ENCODE measurements at places on chromosomes 2 and 18.

- no peak for DNase-seq
These were observed 27.1 kb upstream of the PUM2 start for GRCh38 chr2:20377741-20378140.

DNA sequence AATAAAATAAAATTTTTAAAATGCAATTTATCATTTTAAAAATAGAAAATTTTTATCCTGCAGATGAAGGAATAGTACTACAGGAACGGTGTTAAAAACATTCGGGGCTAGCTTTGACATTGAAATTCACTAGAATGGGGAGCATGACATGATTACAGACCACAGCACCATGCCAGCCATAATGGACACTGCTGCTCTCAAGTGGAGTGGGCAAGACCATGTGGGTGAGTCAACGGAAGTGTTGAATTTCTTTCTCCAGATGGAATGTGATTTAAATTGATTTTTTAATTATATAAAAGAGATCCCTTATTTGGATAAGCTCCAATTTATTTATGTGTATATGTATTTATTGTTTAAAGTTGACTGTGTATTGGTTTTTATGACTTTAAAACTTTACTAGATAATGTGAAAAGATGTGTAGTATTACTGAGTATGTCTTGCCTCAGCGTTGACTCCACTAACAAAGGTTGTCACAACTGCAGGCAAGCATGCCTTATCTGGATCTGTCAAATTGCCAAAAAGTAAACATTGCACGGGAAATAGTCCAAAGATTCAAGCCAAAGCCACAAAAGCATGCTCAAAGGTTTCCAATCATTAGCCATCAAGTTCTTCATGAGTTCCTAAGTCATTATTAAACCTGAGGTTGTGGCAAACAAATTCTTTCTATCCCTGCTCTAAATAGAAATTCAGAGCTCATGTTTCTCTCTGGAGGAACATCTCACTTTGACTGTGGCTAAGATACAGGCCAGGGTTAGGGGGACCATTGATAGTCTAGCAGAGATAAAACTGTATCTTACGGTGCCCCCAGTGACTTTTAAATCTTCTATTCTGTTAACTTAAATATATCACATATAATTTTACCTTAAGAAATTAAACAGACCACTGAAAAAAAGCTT lies 536.9 kb downstream of the TMX3 start:
- DNase-seq = peak; percentile 29

DNA sequence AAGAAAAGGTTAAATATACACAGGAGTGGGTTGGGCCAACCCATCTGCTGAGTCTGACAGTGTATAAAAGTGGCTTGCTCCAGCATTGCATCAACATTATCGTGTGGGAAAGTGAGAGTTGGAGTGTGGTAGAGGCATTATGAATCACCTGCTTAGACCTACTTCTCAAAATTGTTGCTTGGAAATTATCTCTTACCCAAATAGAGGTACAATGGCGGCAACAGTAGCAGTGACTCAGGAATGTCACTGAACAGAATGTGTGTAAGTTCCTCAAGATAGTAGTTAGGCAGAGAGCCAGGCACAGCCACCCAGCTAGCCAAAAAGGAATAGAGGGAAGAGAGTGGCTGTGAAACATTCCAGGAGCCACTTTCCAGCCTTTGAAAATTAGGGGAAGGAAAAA lies 616.0 kb downstream of the NUP35 start:
- DNase-seq = no peak

DNA sequence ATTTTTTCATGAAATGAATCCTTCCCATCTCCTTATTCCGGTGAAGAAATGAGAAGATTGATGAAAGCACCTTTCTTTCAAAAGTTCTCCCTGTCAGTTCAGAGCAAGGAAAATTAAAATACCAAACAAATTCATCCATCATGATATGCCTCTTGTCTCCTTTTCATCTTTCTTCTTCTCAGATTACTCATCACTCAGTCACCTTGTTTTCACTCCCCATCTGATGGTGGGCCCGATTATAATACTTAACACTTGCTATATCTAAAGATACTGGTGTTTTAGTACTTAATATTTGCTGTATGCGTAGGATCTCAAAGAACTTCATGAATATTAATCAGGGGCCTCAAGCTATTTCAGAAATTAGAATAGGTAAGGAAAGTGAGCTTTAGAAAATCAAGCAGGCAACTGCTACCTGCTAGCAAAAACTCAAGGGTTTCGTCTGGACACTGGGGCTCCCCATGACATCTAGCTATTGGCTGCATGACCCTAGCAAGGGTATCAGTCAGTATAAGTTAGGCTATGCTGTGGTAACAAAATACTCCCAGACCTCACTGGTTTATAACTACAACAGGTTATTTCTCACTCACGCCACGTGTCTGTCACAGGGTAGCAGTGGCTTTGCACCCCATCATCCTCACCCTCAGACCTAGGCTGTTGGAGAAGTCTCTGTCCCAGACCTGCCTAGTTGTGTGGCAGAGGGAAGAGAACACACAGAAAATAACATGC lies 39.0 kb upstream of the RNF152 start:
- DNase-seq = no peak

DNA sequence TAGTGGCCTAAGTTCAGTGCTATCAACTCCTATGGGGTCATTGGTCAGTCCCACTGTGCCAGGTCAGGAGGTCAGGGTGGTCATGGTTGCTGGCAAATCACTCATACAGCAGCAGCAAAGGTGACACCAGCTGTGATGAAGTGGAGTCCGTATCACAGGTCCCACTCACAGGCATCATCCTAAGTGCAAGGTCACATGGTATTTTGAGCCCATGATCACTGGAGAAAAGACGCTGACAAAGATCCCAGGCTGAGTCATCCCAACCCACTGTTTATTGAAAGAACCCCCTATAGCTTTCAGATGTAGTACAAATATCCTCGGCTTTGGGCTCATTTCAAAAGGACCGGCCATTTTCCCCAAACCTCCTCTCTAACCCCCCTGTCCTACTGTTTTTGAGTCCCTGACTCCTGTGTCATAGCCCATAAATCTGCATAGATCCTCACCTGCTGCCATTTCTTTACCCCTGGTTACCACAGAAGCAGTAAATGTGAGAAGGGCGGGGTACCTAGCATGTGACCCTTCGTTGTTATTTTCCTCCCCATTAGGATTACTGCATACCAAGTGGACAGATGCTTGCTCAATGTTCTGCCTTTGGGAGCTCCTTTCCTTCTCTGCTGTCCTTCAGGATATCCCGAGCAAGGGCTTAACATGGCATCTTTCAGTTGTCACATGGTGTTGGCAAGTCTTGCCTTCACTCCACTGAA lies 107.7 kb downstream of the COL6A3 start:
- no peak for DNase-seq

DNA sequence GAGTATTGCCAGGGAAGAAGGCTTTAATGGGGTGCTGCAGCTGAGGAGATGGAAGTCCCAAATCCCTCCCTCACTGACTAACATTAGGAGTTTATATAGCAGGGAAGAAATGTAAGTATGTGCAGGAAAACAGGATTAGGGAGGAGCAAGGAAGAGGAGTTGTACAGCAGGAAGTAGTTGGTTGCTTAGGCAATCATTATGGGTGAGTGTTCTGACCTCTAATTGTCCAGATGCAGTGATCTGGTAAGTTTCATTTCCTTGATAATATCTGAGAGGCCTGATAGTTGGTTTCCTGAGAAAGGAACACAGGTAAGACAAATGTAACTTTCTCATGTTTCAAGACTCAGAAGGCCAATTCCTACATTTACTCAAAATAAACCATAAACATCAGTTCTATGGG lies 331.9 kb upstream of the GULP1 start:
- DNase-seq = peak; percentile 32

Measured in A673 (cell line).